ENCODE measurements at places on chromosomes 11 and 22.

DNA sequence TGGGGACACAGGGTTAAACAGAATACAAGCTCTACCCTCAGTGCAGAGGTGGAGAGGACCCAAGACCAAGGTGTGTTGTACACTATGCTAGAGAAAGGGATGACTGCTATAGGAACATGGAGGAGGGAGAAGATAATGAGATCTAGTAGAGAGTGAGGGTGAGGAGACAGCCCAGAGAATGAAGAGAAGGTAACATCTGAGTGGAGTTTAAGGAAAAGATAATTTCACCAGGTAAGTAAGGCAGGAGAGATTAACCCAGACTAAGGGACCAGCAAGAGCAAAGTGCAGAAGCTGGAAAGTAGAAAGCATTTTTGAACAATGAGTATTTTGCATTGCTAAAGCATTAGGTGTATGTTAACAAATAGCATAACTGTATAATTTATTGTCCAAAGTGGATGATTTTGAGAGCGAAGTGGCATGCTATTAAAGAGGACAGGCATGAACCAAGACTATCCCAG is 128.8 kb downstream of the RASSF10 start:
- DNase-seq: no peak

GRCh38 chr11:75476739-75477613 is 44.0 kb upstream of the KLHL35 start:
- no peak for DNase-seq

- DNase-seq: no peak
Measured at GRCh38 chr11:123316003-123316402, 114.1 kb upstream of the GRAMD1B start.

- DNase-seq: no peak
Measured at GRCh38 chr11:72727521-72727920, 24.7 kb downstream of the ARAP1 start.

DNA sequence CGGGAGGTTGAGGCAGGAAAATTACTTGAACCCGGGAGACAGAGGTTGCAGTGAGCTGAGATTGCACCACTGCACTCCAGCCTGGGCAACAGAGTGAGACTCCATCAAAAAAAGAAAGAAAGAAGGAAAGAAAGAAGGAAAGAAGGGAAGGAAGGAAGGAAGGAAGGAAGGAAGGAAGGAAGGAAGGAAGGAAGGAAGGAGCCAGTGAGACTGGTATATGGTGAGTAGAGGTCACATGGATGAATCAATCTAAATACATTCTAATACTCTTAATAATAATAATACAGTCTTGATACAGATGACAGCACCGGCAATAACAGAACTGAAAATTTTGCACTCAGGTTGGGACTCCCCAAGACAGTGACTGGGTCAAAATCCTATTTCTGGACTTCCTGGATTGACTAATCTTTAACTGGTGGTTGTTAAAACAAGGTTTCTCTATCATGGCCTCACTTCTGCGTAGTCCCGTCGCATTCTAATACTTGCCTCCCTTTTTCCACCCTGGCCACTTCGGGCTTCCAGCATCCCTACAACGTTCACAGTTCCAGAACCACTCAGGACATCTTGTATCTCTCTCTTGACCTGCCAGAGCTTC is 53.5 kb upstream of the EIF3M start:
- no peak for DNase-seq

GRCh38 chr11:27281740-27282590 is 81.0 kb downstream of the CCDC34 start:
- DNase-seq: no peak

DNA sequence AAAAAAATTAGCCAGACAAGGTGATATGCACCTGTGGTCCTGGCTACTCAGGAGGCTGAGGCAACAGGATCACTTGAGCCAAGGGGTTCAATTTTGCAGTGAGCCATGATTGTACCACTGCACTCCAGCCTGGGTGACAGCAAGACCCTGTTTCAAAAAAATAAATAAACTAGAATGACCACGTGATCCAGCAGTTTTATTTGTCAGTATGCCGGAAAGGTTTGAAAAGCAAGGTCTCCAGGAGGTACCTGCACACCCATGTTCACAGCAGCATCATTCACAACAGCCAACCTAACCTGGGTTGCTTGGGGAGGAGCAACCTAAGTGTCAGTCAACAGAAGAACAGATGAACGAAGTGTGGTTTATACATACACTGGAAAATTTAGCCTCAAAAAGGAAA is 78.7 kb upstream of the SEPTIN5 start:
- DNase-seq: no peak

- no peak for DNase-seq
Measured at GRCh38 chr11:101835506-101836063, 79.2 kb upstream of the CEP126 start.

GRCh38 chr11:43341159-43341558 is 17.6 kb upstream of the TTC17 start:
- no peak for DNase-seq

- DNase-seq: no peak
Measured at GRCh38 chr11:1390569-1391164, 933 bp downstream of the BRSK2 start.

GRCh38 chr22:35314161-35314942 is 14.7 kb downstream of the TOM1 start:
- no peak for DNase-seq

DNA sequence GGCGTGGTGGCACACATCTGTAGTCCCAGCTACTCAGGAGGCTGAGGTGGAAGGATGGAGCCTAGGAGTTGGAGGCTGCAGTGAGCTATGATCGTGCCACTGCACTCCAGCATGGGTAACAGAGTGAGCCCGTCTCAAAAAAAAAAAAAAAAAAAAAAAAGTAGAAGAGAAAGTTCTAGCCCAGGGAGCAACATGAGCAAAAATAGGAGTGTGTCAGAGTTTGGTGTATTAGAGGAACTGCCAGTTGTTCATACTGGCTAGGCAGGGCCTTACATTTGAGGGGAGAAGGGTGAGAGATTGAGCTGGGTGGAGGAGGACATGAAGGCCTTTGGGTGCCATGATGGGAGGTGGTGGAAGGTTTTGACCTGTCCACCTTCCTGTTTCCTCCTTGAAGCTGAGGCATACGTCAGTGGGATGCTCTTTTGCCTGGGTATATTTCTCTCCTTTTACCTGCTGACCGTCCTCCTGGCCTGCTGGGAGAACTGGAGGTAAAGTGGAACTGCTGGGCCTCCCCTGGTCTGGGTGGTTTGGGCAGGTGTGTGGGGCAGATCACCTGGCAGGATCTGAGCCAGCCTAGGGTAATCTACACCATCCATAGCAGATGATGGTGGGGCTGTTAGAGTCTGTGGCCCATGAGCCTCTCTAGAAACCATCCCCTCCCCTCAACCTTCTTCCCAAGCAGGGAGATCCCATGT is 7.3 kb downstream of the SIDT2 start:
- DNase-seq: no peak

GRCh38 chr11:129996113-129996870 is 6.3 kb downstream of the PRDM10 start:
- no peak for DNase-seq

DNA sequence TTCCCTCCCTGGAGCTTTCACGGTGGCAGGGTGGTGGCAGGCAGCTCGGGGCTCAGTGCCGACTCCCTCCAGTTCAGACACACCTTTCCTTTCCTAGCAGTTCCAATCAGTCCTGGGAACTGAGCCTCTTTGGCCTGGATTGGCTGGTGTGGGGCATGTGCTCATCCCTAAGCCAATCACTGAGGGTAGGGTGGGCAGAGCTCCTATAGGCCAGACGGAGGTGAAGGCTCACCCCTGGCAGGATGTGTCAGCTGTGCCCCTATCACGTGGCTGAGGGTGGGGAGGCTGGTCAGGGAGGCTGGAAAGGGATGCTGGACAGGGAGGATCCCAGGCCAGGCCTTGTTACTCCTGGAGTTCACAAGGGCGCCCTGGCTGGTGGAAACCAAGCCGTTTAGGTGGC is 40.2 kb downstream of the CACNA1I start:
- no peak for DNase-seq

GRCh38 chr11:72229336-72229924 is 4.9 kb downstream of the INPPL1 start:
- no peak for DNase-seq

DNA sequence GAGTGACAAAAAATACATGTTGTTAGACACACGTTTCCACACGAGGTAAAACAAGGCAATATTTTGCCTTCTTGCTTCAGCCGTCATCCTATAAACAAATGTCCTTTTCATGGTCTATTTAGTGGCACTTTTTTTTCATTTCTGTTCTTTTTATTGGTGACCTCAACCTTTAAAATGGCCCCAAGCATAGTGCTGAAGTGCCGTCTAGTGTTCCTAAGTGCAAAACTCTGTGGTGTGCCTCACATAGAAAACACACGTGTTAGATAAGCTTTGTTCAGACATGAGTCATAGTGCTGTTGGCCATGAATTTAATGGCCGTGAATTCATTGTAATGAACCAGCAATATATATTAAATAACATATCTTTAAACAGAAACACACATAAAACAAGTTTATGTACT is 15.6 kb downstream of the OVCH2 start:
- no peak for DNase-seq

GRCh38 chr11:115912484-115912945 is 408.3 kb upstream of the CADM1 start:
- DNase-seq: no peak

DNA sequence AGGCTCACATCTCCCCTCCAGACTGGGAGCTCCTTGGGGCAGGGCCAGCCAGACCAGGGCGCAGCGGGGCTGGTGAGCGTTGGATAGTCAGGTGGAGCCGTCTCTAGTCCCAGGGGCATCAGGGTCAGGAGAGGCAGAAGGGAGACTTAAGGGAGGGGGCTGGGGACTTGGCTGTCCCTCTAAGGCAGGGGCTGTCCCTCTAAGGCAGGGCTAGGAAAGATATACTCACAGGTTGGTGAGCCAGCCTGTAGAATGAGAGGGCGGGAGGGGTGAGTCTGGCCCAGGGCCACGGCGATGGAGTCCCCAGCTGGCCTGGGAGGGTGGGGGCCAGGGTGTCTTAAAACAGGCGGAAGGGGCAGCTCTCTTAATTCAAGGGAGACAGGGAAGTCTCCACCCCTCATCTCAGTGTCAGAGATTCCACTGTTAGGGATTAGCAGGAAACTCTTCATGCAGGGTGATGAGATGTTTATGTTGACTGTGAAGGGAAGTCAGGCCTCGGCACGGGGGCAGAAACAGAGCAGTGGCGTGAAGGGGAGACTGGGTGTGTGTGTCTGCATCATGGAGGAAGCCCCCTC is 11.3 kb downstream of the P2RY2 start:
- DNase-seq: no peak

DNA sequence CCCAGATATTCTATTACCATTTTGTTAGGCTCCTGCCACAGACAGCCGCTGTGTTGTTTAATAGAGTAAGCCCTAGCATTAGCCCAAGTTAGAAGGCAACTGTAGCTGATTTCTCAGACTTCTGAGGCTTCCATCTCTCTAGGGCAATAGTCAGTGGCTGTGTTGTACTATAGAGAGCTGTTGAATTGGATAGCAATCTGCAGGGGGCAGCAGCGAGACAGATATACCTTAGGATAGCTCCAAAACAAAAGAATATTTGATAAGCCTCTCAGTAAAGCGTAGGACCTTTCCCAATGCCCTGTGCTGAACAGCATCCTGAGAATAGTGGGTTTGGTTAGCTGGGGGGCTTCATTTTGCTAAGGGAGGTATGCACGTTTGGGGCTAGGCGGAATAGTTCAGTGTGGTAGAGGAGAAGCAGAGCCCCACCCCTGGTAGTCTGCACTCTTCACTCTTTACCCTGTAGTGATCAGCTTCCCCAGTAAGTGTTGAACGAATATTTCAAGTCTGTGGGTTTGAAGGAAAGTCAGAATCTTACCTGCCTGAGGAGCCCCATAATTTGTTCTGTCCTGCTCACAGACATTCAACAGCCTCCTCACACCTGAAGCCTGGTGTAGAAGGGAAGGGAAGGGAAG is 515.1 kb downstream of the INSC start:
- DNase-seq: no peak

- DNase-seq: no peak
Measured at GRCh38 chr22:46613606-46614021, 6.6 kb upstream of the GRAMD4 start.

DNA sequence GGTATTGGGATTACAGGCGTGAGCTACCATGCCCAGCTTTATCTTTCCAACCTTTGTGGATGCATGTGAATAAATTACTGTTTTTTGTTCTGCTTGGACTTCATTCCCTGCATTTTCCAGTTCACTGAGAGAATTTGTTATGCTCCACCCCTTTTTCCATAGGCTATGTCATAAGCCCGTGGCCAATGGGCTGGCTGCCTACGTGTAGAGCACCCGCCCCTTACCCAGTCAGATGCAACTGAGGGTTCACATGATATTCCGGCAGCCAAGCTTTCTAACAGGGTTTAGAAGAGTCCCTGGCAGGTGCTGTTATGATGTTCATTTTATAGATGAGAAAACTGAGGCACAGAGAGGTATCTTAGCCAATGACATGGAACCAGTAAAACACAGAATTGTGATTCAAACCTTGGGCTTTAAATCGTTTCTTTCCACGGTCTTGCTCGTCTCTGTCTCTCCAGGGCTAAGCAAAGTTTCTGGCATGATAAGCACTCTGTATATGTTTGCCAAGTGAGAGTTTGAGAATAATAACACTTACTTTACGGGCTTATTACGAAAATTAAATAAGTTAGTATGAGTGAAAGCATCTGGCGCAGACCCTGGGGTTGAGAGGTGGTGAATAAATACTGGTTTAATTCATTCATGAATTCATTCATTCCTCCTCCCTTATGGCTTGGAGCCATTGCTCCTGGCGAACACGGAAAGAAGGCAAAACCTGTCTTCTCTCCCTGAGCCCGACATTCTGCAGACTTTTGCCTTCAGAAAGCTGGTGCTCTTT is 42.4 kb upstream of the RASD2 start:
- DNase-seq: no peak

DNA sequence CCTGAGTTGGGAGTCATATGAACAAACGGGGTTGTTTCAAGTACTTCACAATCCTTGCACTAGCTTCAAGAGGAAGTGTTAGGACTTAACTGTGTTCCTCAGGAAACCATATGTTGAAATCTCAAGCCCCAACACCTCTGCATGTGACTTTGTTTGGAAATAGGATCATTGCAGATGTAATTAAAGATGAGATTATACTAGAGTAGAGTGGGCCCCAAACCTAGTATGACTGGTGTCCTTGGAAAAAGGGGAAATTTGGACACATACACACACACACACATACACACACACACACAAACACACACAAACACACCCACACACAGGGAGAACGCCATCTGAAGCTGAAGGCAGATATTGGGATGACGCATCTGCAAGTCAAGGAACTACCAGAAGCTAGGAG is 6.4 kb upstream of the CEP295 start:
- no peak for DNase-seq

DNA sequence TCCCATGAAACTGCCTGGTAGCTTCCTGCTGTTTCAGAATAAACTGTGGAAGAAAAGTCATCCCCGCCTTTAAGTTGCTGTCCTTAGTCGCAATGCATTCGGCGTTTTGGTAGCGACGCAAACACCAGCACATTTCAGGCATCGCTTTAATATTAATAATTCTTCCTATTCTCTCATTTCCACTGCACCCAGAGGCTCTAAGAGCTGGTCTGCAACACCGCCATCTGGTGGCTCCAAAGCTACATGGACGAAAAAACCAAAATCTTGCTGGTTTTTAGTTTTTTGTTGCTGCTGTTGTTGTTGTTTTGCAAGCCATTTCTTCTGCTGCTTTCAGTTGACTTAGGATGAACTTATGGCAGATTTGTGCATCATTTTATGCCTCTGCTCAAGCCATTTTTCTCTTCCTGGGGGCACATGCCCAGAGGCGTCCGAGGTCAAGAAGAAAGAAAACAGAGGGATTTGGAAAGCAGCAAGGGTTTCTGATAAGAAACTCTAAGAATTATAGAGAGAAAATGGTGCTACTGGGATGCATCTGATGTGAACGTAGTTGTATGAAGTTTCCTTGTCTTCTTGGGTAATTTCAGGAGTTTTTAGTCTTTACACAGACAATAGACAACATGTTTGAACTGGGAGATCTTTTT is 345.4 kb upstream of the KIRREL3 start:
- DNase-seq: peak; percentile 10

Data from activated CD4-positive, alpha-beta T cell treated with anti-CD3 and anti-CD28 coated beads for 24 hours (primary cell).